ENCODE measurements at places on chromosomes 16 and 17.

DNA sequence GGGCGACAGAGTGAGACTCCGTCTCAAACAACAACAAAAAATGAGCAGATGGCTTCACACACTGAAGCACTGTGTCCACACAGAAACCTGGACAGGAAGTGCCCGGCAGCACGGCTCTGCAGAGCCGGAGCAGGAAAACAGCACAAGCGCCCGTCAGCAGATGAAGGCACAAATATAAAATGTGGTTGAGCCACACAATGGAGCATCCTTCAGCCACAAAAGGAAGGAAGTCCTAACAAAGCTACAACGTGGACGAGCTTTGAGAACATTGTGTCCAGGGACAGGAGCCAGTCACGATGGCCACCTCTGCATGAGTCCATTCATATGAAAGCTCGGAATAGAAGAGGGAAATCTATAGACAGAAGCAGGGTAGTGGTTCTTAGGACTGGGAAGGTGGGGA, 15.7 kb downstream of the RHBDF2 start:
- DNase-seq, result no peak

DNA sequence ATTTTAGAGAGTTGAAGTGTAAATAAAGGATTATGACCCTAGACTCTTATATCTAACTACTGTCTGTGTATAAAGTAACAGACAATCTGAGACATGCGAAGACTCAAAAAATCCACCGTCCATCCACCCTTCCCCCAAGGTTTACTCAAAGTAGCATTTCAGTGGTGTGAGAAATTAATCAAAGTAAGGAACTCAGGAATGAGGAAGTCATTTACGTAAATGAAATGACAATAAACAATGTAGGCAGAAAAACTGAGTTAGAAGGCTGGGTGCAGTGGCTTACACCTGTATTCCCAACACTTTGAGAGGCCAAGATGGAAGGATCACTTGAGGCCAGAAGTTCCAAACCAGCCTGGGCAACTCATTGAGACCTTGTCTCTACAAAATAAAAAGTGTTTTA, 19.8 kb upstream of the NTN1 start:
- no peak for DNase-seq

DNA sequence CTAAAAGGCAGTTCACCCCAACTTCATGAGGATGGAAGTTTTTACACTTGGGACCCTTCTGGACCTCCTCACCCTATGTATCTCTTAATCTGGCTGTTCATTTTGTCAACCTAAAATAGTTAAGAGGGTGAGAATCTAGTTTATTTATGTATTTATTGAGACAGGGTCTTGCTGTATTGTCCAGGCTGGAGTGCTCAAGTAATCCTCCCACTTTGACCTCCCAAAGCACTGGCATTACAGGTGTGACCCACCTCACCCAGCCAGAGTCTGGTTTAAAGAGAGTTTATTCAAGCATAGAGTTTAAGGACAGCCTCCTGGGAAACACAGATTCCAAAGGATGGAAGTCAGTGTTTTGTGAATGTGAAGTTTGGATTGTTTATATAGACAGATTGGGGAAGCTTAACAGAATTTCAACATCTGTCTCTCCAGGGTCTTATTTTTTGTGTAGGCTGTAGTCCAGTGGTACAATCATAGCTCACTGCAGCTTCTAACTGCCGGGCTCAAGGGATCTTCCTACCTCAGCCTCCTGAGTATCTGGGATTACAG, 8.0 kb upstream of the APPBP2 start:
- no peak for DNase-seq

DNA sequence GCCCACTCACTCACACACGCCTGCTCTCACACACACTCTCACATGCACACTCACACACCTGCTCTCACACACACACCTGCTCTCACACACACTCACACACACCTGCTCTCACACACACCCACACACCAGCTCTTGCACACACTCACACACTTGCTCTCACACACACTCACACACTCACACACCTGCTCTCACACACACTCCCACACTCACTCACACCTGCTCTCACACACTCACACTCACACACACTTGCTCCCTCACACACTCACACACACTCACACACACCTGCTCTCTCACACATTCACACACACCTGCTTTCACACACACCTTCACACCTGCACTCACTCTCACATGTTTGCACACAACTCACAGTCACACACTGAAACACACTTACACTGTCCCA, 4.0 kb downstream of the CD300H start:
- no peak for DNase-seq

DNA sequence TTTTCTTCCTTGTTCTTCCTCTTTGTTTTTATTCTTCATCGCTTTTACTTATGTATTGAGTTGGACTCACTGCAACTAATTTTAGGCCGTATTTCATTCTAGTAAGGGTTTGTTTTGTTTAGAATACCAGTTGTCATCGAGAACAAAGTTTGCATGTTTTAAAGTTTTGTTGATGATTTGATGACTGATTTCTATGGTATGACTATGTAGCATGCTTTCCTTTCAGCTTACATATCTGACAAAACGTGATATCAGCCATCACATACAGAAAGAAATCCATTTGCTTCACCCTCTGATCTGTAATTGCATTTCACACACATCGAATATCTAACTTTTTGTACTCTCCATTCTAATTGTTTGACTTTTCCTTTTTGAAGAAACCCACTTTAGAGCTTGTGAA, 4.0 kb downstream of the PRKCA start:
- DNase-seq, result no peak

DNA sequence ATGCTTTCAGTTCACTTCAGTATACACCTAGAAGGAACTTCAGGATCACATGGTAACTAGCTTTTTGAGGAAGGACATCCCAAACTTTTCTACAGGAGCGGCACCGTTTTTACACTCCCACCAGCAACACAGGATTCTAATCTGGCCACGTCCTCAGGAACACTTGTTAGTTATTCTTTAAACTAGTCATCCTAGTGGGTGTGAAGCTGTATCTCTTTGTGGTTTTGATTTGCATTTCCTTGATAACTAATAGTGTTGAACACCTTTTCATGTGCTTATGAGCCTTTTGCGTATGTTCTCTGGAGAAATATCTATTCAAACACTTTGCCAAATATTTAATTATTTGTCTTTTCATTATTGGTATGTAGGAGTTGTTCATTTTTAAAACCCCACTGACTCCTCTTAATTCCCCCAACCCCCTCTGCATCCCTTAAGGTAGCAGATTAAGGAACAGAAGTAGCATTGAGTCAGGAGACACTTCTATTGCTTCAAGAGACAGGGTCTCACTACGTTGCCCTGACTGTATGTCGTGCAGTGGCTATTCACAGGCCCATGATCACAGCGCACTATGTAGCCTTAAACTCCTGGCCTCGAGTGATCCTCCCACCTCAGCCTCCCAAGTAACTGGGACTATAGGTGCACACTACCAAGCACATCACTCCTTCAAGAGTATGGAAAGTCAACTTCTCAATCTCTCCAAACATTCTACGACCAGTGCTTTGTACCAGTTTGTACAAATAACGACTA, 25.4 kb downstream of the YWHAE start:
- no peak for DNase-seq

GRCh38 chr16:57091200-57091974, 996 bp upstream of the CPNE2 start:
- peak; percentile 62 for DNase-seq

- peak; percentile 61 for DNase-seq
Measured at GRCh38 chr16:85566561-85567100, 46.5 kb upstream of the GSE1 start.

- no peak for DNase-seq
Measured at GRCh38 chr16:85463672-85464382, 149.3 kb upstream of the GSE1 start.

- DNase-seq, result no peak
Measured at GRCh38 chr16:894841-895240, 75.9 kb downstream of the LMF1 start.

DNA sequence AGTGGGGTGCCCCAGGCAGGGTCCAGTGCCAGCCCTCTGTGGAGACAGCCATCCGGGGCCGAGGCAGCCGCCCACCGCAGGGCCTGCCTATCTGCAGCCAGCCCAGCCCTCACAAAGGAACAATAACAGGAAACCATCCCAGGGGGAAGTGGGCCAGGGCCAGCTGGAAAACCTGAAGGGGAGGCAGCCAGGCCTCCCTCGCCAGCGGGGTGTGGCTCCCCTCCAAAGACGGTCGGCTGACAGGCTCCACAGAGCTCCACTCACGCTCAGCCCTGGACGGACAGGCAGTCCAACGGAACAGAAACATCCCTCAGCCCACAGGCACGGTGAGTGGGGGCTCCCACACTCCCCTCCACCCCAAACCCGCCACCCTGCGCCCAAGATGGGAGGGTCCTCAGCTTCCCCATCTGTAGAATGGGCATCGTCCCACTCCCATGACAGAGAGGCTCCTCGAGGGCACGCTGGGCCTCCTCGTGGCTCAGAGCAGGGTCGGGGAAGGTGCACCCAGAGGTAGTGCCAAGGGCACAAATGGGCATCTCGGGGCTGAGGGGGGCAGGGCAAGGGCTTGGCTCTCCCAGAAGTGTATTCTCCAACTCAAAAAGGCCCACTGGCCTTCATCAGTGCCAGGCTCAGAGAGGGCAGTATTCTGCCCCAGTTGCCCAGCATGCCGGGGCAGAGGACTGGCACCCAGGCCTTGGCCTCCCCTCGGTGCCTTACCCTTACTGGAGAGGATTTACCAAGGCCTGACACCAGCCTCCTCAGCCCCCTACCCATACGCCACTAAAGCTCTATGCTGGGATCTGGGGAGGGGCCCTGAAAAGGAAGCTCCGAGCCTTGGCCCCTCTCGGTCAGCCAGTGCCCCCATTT, at the start of gene CDH5:
Gene CDH5, plus strand, starts transcription at position 259 of the 867 bp plus-strand sequence. CDS start 12,647 bp downstream, outside the sequence.
- no peak for DNase-seq

DNA sequence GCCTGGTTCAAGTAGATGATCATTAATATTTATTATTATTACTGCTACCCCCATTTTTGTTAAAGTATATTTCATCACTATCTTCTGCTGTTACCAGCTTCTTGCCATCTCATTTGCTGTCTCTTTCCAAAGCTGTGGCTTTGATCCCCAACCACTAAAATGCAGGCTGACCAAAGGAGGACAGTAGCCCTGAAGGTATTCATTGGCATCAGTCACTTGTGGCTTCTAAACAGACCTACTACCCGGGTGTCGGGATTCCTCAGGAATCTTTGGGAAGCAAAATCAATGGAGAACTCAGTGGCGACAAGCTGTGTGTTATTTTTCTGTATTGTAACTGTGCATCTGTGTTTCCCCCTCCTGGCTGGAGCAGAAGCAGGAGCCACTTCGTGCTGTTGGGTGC, 379.2 kb upstream of the ERCC4 start:
- no peak for DNase-seq

DNA sequence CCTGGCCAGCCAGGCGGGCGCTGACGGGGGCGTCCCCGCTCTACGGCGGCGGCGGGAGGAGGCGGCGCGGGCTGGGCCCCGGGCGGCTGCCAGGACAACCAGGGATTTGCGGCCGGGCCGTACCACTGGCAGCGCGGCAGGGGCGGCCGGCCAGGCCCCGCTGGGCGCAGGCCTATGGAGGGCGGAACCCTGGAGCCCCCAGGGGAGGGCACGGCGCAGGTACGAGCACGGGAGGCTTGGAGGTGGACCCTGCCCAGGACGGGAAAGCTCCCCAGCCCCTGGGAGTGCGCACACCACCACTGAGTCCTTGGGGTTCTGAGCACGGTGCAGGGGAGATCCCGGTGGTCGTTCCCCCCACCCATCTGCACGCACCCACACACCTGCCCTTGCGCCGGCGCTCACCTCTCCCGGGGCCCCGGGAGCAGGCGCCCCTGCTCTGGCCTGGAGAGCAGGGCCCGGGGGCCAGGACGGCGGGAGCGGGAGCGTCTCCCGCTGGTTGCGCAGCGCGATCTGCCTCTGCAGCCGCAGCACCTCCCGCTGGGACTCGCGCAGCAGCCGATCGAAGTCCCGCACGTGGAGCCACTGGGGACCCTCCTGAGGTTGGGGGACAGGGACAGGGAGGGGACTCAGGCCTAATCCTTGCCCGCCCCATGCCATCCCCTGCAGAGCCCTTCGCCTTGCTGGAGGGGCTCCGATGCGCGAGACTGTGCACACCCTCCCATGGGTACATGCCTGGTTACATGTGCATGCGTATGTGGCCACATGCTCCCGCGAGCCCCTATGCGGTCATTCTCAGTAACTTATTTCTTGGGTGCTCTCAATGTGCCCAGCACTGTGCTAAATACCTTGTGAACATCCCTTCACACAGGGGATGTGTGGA, 3.9 kb downstream of the TSPOAP1 start:
- DNase-seq, result peak; percentile 76

GRCh38 chr17:31511195-31511578, 119.7 kb downstream of the RAB11FIP4 start:
- no peak for DNase-seq

- DNase-seq, result no peak
Measured at GRCh38 chr16:70410734-70411133, 28.2 kb downstream of the ST3GAL2 start.

DNA sequence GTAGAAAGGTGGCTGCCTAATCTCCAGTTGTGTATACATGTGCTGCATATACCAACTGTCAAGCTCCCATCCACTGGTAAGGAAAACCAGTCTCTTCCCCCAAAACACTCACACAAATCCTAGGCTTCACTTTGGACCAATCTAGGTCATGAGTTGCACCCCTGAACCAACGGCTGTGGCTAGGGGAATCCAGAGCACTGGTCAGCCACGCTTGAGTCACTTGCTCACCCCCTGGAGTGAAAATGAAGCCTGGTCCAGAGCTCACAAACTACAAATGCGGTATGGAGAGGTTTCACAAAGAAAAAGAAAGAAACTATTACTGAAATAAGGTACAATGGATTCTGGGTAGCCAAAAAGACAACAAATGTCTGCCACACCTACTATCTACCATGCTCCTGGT, 66.1 kb upstream of the NLK start:
- DNase-seq, result no peak

Data from nephron progenitor cell (in vitro differentiated cells).